Dermis microvascular lymphatic vessel endothelial cell (primary cell): ENCODE measurements at places on chromosomes 4 and X.

DNA sequence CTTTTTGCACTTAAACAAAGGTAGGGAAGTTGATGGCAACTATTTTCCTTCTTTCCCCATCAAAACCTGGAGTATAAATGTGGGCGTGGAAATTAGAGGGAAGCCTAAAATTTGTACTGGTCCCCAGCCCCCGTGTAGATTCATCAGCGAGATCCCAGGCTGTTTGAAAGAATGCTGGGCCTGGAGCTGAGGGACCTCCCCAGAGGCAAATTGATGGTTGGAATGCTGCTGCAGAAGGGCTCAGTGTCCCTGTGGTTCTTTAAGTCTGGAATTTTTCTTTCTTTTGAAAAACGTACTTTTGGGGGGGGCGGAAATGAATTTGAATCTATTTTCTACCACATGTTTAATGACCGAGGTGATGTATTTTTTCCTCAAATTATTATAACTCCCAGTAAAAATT, 197.2 kb downstream of the CBR4 start:
- DNase-seq: no peak

- DNase-seq: no peak
Observed at GRCh38 chr4:146088690-146089089, 86.8 kb upstream of the LSM6 start.

- peak; percentile 89 for DNase-seq
Observed at GRCh38 chr4:38889143-38889542, 21.5 kb downstream of the FAM114A1 start.

- no peak for DNase-seq
Observed at GRCh38 chrX:24846550-24847150, 152.9 kb downstream of the POLA1 start.

GRCh38 chrX:40298572-40299479, 201.1 kb upstream of the BCOR start:
- peak; percentile 23 for DNase-seq

DNA sequence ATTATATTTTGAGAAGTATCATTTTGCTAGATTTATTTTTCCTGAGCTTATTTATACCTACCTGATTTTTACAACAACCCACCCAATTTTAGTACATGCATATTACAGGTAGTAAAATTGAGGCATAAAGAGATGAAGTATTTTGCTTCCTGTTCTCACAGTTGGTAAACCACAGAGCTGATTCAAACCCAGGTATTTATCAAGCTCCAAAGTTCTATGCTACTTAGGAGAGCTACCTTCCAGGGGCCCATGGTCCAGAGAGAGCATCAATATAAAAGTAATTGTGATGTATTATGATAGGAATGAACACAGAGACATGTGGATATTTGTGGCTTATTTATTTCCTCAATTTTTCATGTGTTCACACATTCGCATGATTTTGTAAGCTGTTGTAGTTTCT, 20.2 kb upstream of the GBA3 start:
- no peak for DNase-seq

- DNase-seq: no peak
Observed at GRCh38 chr4:22986262-22986661, 293.5 kb downstream of the GBA3 start.

GRCh38 chr4:40202474-40202873, 5.6 kb downstream of the RHOH start:
- no peak for DNase-seq

GRCh38 chr4:118313098-118313497, 39.7 kb downstream of the PRSS12 start:
- no peak for DNase-seq

DNA sequence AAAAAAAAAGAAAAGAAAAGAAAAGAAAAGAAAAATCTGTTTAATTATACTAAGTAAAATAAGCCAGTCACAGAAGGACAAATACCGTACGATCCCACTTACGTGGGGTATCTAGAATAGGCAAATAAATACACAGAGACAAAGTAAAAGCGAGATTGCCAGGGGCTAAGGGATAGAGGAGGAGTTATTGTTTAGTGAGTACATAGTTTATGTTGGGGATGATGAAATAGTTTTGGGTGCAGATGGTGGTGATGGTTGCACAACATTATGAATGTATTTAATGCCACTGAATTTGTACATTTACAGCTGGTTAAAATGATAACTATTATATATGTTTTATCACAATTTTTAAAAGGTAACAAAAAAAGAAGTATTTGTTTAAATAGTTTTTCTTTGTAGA, 7.1 kb downstream of the CA5B start:
- DNase-seq: no peak

GRCh38 chr4:109334129-109335105, 32.0 kb upstream of the COL25A1 start:
- DNase-seq: no peak

DNA sequence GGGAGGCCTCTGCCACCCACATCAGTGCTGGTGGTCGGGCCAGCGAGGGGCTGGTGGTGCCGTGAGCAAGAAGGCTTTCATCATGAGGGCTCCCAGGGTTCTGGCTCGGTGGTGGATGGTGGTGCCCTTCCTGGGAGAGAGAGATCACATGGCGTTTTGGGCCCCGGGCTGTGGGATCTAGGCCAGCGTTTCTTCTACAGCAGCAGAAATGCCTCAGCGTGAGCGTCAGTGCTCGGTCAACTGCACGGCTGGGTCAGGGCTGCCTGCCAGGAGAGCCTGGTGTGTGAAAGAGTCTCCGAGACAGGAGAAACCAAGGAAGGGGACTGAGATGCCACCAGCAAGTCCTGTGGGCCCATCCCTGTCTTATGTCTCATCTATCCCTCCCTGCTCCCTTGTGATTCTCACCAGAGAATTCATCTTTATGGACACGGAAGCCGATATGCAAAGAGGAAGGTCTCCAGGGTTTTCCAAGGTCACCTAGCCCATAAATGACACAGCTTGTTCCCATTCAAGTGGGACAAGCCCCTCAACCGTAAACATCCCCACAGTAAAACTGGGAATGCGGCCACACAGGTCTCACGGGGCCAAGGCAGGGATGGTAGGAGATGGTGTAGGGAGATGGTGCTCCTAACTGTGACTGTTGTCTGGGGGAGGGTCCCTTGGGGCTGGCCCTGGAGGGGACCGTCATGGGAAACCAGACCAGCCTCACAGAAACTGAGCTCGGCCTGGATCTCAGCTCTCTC, 99.2 kb downstream of the SORCS2 start:
- DNase-seq: no peak

- DNase-seq: no peak
Observed at GRCh38 chrX:130829526-130830515, 73.2 kb downstream of the ENOX2 start.

GRCh38 chr4:89753601-89754066, 83.3 kb downstream of the SNCA start:
- DNase-seq: peak; percentile 97

DNA sequence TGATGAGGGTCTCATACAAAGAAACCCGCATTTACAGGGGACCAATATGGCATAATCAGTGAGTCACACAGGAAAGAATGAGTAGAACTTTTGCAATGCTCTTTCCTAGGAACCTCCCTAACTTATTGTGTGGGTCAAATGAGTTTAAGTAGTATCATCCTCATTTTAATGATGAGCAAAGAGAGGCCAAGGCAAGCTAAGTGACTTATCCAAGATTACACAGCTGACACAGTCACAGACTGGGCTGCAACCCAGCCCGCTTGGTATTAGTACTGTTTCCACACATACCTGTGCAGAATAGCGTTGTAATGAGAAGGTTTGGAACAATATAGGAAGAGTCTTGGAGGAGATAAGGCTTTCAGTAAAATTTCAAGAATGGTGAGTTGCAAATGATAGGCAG, 91.0 kb upstream of the PPP1R2C start:
- no peak for DNase-seq

DNA sequence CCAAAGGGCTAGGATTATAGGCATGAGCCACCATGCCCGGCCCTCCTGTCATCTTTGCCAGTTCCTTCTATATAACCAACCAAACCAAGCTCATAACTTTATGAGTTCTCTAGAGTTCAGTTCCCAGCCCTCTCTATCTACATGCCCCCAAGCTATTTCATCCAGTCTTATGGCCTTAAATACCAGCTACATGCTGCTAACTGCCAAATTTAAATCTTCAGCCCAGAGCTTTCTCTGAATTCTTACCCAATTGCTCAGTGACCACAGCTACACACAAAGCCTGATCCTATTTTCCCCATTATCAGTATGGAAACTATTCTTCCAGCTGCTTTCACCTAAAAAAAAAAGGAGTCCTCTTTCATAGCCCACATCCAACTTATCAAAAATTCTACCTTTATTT, 23.1 kb downstream of the TMEM184C start:
- DNase-seq: no peak

- DNase-seq: no peak
Observed at GRCh38 chr4:96342790-96343455, 503.0 kb downstream of the PDHA2 start.

- DNase-seq: no peak
Observed at GRCh38 chrX:518319-518718, 112.3 kb upstream of the SHOX start.

GRCh38 chr4:153619811-153620210, 64.3 kb upstream of the TLR2 start:
- DNase-seq: no peak

DNA sequence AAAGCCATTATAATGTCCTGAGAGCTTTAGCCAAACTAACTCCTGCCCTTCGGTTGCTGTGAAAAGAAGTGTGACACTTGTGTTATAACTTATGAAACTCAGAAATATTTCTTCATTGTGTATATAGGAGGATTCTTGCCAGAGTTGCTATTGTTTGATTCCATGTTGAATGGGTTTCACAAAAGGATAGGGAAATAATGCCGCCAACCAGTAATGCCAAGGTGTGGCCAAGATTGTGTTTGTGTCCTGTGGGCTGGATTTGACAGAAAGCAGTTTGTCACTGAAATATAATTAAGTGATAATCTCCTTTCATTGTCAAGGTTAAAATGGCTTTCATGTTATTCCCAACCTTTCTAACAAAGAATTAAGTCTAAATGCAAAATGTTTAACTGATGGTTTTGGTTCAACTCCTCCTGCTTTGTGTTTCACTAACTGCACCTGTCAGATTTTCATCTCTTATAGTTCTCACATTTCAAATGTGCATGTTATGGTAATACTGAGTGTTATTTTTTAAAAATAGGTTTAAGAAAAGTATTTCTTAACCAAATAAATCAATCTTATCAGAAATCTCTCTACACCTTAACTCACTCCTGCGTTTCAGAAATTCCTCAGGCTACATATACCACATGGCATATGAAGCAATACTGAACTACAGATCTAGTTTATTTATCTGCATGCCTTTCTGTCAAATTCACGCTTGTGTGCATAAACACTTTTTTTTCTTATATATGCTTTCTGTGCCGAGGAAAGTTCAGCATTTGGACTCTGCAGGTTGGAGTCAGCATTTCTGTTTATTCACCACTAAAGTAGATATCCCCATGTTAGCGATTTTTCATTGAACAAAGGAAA, at the start of gene CLDN22:
CLDN22 (minus strand) TSS at position 66 of the 849 bp plus-strand sequence; CDS start at position 8, 58 bp downstream.
- no peak for DNase-seq

GRCh38 chrX:33183361-33183760, 28.0 kb downstream of the DMD start:
- DNase-seq: no peak

- peak; percentile 92 for DNase-seq
Observed at GRCh38 chr4:76449362-76449767, 14.3 kb downstream of the SHROOM3 start.

- peak; percentile 9 for DNase-seq
Observed at GRCh38 chr4:177005674-177006230, 213.0 kb upstream of the VEGFC start.

DNA sequence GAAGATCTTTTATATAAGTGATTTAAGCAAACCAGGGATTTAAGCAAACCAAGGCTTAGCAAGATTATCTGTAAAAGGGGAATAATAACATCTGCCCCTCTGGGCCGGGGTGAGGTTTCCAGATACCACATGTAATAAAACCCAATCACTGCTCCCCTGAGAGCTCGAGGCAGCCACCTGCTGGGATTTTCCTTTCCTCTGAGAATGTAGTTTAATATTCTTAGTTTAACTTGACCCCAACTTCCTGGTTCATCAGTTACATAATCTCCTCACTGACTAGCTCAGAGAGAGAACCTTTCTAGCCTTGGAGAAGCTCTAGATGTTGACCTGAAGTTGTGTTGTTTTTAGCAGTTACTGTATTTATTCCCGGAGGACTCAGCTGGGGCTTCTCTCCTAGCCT, 322.4 kb downstream of the ARHGAP10 start:
- no peak for DNase-seq

DNA sequence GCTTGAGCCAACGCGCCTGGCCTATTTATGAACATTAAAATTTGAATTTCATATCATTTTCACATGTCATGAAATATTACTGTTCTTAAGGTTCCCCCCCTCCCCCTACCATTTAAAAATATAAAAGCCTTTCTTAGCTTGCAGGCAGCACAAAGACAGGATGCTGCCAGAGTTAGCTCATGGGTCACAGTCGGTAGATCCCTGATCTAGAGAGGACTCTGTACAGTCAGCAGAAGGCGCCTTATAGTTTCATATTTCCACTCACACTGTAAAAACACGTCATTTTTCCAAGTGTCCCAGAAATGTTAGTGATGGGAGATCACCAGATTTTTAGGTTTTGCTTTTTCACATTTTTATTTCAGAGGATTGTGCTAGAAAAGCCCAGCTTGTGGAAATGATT, 12.2 kb downstream of the NOCT start:
- peak; percentile 18 for DNase-seq

GRCh38 chrX:1097328-1097727, 115.1 kb downstream of the CRLF2 start:
- no peak for DNase-seq

- DNase-seq: no peak
Observed at GRCh38 chr4:123446865-123447474, 50.4 kb downstream of the SPRY1 start.

- DNase-seq: no peak
Observed at GRCh38 chr4:72900952-72901351, 168.6 kb downstream of the COX18 start.

GRCh38 chr4:153468587-153468986, 2.4 kb downstream of the TMEM131L start:
- no peak for DNase-seq

GRCh38 chrX:16836371-16836770, 33.8 kb downstream of the RBBP7 start:
- DNase-seq: peak; percentile 52

DNA sequence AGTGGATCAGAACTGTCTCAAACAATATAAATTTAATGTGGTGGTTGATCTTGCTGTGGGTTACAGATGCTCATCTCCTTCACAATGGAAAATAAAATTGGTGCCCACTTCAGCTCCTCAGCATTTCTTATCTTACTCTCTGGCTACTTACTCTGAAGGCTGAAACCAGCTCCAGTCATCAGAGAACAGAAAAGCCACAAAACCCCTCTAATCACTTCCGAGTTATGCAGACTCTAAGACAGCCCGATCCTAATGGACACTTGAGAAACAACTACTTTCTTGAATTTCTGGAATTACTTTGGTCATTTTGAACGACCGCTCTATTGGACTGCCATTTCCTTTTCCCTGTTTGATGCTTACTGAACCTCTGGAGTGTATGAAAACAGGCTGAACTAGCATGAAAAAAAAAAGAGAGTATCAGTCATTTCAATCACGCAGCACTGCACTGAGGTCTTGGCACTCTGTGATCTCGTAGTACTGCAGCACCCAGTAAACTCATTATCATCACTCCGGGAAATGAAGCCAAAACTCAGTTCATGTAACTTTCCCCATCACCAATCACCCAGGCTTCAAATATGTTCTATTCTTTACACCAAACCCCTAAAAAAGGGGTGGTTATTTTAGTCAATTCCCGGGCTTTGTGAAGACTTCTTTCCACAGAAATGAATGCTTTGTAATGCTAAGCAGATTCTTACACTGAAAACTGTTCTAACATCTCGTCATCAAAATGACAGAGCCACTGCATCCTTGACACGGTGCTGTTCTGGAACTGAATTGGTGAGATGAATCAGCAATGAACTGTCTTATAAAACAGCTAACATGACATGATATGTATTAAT, 54.5 kb downstream of the TSPAN5 start:
- DNase-seq: no peak
